ENCODE measurements at places on chromosomes 1 and 21.

DNA sequence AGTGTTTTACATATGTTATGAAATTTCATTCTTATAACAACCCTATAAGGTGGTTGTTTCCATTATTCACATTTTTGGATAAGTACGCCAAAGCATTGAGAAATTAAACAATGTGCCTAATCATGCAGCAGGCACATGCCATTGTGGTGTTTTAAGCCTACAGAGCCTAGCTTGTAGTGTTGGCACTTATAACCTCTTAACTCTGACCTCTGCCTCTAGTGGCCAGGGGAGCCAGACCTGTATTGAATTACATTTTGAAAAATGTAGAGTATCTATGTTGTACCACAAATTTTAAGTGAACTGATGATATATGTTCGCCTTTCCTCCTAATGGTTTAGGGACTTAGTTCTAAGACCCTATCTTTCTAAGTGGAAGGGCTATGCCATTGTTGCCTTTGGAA lies 61.0 kb downstream of the KCNK2 start:
- DNase-seq = no peak

DNA sequence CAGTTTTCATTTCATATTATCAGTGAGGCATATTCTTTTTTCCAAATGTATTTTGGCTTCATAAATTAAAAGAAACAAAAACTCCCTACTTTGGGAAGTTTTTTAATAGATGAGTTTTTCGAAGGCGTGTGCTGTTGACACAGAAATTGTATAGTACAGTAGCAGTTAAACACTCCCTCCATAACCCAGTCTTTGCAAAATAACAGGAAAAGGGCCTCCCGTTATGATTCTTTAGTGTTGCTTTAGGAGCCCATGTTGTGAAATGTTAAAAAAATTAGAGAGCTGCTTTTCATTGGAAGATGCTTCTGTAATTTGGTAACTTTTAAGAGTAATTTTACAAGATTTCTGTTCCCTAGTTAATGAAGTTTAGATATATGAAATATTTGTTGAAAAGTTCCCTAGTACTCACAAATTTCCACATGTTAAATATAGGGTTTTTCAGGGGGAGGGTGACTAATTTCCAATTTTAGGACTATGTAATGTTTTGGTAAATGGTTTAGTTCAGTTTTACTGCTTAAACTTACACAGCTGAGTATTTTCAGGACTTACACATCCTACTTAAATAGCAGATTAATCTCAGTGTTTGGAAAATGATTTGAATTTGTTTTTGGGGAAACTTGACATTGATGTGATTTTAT lies 2.0 kb downstream of the CAMSAP2 start:
- no peak for DNase-seq

GRCh38 chr1:191971447-191971846 lies 186.8 kb upstream of the RGS18 start:
- no peak for DNase-seq

DNA sequence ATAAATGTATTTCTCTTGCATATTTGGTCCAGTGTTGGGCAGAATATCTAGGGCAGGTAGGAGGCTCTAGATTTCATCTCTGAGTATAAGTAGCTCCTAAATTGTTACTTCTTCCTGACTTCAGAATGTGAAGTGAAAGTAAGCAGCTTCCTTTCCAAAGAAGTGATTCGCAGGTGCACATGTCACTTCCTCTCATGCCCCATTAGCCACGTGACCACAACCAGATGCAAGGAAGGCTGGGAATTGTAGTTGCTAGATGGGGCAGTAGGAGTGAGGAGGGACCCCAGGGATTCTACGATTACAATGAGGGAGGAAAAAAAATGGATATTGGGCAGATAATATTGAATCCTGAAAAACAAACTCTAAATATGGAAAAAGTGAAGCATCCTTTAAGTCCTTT lies 113.2 kb upstream of the CYYR1 start:
- no peak for DNase-seq

- no peak for DNase-seq
These were observed 39.0 kb downstream of the COL6A1 start for GRCh38 chr21:46020581-46020980.

DNA sequence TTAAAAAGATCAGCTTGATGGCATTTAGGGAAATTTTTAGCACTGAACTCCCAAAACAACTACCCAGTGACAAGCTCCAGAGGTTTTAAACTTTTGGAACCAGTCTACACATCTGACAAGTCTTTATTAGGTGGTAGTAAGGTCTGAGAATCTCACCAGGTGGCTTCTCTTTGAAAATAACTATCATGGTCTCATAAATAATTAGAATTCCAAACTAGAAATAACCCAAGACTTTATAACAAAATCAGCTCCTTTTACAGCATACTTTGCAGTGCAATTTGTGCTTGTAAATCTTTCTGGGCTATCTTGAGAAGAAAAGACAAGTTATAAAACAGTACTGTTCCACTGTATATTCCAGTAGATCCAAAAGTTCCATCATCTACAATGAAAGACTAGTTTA lies 108.7 kb downstream of the LTN1 start:
- no peak for DNase-seq

- no peak for DNase-seq
These were observed 2.2 kb downstream of the AJAP1 start for GRCh38 chr1:4656533-4657140.
